SW 1271 (cell line): ENCODE measurements at places on chromosomes 3 and 15.
A peak's percentile ranks its signal among the peaks of the same experiment; 100 is the strongest.

DNA sequence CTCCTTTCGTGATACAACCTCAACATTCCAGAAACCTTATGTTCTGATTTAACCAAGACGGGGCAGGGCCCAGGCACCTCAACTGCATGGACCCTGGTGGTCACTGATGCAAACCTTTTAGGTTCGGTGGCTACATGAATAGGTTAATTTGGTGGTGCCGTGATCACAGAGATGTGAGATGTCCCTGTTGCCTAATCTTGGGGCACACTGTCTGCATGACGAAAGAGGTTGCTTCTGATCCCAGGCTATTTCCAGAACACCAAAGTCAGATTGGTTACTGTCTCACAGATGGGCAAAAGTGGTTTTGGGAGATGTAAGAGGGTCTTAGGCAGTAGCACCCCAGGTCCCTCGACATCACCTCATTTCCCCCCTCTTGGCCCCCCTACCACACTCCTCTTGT lies 4.0 kb upstream of the CCR1 start:
- no peak for DNase-seq

GRCh38 chr3:38164952-38165721 lies at the start of gene OXSR1:
TSS of gene OXSR1 (plus strand) at chr3:38165537. CDS start at chr3:38165877, 340 bp downstream.
- DNase-seq: peak; percentile 99

DNA sequence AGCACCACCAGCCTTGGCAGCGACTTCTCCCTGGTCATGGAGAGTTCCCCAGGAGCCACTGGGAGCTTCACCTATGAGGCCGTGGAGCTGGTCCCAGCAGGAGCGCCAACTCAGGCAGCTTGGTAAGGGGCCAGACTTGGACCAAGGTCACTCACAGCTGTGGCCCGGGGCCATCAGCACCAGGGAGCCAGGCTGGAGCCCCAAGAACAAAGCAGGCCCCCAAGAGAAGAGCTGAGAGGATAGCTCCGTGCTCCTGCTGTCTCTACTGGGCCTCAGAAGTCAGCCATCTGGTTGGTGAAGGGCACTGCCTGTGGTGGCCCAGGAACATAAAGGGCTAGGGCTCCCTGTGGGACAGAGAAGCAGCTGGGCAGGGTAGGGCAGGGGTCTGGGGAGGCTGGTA lies 14.7 kb upstream of the CPNE9 start:
- DNase-seq: no peak

GRCh38 chr3:187012609-187013051 lies 82.3 kb downstream of the ST6GAL1 start:
- DNase-seq: no peak

DNA sequence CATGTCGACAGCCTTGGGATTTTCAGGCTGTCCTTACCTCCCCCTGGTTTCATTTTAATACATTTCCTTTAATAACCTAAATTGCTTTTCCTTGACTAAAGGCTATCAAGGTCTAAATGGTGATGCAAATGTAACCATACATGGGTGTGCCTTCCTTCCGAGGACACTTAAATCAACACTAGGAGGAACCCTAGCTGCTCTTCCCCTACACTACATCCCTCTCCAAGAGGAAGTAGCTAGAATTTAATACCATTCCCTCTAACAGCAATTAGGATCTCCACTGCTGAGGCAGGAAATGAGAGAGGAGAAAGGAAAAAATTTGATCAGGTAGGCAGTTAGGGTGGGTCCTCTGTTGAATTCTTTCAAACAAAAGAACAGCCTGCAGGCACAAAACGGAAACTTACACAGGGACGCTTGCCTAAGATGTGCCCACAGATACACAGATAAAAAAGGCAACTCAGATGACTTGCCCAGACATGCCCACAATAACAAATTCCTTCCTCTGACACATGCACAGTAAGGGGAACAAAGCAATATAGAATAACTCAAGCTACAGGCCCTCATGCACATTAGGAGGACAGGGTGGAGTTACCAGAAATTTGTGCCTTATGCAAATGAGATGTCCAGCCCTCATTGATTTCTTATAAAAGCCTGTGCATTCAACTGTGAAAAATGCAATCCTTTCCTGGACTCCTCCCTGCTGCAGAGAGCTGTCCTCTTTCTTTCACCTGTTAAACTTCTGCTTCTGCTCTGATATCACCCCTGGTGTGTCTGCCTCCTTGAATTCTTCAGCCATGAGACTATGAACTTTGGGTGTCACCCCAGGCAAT lies 1024.4 kb upstream of the CADM2 start:
- DNase-seq: peak; percentile 47

DNA sequence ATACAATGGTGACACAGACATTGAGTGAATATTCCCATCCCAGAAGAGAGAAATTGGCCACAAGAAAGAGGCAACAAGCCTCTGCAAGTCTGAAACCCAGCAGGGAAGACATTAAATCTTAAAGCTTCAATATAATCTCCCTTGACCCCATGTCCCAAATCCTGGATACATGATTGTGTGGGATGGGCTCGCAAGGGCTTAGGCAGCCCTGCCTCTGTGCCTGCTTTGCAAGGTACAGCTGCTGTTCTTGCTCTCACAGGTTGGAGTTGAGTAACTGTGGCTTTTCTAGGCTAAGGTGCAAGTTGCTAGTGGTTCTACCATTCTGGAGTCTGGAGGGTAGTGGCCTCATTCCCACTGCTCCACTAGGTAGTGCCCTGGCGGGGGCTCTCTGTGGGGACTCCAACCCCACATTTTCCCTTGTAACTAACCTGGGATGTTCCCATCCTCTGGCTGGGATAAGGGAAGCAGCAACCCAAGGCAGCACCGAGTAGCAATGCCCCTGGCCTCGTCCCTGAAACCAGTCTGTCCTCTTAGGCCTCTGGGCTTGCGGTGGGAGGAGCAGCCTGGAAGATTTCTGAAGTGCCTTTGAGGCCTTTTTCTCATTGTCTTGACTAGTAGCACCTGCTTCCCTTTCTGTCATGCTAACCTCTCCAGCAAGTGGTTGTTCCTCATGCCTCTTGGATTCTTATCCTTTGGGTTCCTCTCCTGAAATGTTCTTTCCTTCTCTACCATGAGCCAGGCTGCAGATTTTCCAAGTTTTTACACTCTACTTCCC lies 90.0 kb downstream of the FAM174B start:
- no peak for DNase-seq

DNA sequence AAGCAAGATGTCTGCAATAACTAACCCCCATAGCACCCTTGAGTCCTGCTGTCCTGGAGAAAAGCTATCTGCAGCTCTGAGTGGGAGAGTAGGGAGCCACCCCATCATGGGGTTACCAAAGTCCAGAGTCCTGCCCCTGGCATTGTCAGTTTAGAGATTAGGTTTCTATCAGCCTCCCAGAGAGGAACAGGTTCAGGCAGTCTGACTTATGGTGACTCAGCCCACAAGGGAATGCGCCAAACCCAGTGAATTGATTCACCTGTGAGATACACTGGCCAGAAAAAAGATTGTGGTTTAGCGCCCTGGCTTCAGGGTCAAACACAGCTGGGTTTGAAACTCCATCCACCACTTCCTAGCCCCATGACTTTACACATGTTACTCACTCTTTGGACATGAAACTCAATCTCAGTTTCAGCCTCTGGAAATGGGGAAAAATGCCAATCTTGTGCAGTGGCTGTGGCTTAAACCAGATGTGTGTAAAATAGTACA lies 263.6 kb upstream of the HES1 start:
- DNase-seq: peak; percentile 92

DNA sequence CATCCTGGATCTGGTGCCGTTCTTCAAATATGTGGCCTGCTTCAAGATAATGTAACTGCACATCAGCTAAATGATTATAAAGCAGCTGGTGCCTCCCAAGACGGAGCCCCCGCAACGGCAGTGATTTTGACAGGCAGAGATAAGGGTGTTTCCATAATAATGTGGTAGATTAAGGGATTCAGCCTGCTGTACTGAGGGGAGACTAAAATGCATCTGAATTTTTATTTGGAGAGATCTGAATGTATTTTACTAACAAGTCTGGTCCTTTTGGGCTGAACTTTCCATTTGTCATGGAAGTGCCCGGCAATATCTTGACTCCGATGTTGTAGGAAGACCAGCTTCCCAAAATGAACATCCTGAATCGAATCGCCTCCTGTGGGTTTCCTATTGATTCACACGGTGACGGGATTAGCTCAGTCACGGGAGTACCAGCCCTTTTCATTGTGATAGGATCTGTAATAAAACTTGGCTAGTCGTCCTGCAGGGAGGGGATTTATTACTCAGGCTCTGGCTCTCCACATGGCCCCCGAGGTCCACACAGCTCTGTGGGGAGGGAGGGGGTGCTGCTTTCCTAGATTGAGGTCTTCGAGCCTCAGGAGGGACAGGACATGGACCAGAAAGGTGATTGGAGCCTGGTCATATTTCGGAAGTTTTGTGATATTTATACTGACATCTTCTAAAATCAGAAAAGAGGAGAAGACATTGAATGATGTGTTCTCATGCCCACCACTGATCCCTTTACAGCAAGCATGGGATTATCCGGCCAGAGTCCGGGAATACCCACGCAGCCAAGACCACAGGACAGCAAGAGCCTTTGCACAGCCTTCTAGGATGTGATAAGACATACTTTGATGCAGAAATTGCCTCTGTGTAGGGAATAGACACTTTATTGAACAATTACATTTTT lies 2.5 kb upstream of the PCSK6 start:
- DNase-seq: no peak

- peak; percentile 39 for DNase-seq
Observed at GRCh38 chr15:89912674-89913396, at the start of gene ARPIN. TSS of gene ARPIN (minus strand) at chr15:89912952. CDS start at chr15:89912835, 117 bp downstream.

- DNase-seq: peak; percentile 28
Observed at GRCh38 chr3:72938471-72939265, 50.8 kb downstream of the GXYLT2 start.

DNA sequence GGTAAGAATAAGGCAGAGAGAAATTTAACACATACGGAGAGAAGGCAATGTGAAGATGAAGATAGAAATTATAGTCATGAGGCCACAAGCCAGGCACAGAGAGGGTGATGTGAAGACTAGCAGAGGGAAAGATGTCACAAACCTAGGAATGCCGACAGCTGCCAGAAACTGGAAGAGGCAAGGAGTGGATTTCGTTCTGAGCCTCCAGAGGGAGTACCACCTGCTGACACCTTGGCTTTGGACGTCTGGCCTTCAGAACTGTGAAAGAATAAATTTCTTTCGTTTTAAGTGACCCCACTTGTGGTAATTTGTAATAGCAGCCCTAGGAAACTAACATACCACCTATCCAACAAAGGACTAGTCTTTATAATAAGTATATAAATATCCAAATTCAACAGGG lies 5.0 kb upstream of the SGO1 start:
- DNase-seq: no peak

DNA sequence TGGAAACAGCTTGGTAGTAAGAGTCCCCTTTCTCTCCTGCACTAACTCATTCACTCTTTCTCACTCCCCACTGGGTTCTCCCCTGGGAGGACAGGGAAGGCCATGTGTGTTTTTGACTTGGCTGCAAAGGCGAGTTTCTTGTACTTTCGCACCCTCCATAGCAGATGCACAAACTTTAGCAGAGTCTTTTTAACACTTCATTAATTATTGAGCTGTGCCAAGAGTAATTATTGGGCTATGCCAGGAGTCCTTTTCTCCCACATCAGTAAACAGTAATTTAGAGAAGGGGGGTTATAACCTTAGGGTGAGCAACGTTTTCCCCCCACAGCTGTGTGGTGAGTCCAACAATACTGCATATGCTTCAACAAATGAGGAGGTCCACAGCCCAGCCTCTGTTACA lies 224.4 kb upstream of the ATP11B start:
- DNase-seq: no peak

DNA sequence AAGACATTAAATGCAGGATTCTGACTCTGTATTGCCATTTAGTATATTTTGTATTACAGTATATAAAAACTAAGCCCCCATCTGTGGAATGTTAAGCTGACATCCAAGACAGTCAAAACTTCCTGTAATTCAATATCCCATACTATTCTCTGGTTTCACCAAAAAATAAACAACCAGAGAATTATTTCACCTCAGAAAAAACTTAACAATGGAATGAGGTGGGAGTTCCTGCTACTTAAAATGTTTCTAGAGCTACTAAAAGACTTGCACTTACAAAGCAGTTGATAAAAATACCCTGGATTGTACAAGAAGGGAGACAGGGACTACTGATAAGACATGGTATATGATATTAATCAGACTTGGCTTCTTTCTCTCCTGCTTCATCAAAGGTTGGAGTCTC lies 8.3 kb downstream of the ARL13B start:
- DNase-seq: no peak

DNA sequence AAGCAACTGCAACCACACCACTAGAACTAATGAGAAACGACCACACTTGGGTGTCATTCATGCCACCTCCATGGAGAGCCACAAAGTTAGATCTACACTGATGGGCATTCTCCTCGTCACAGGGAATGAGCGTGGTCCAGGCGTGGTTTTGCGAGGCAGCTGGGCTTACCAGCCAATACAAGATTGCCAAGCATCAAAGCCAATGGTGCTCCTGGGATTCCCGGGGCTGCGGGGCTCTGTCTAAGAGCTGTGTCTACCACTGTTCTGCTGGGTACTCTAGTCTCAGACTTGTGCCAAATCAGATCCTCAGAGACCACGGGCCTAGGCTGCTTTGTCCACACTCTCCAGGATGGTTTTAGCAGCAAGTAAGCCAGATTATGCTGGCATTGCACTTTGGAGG lies 43.8 kb downstream of the RAB6B start:
- DNase-seq: no peak

DNA sequence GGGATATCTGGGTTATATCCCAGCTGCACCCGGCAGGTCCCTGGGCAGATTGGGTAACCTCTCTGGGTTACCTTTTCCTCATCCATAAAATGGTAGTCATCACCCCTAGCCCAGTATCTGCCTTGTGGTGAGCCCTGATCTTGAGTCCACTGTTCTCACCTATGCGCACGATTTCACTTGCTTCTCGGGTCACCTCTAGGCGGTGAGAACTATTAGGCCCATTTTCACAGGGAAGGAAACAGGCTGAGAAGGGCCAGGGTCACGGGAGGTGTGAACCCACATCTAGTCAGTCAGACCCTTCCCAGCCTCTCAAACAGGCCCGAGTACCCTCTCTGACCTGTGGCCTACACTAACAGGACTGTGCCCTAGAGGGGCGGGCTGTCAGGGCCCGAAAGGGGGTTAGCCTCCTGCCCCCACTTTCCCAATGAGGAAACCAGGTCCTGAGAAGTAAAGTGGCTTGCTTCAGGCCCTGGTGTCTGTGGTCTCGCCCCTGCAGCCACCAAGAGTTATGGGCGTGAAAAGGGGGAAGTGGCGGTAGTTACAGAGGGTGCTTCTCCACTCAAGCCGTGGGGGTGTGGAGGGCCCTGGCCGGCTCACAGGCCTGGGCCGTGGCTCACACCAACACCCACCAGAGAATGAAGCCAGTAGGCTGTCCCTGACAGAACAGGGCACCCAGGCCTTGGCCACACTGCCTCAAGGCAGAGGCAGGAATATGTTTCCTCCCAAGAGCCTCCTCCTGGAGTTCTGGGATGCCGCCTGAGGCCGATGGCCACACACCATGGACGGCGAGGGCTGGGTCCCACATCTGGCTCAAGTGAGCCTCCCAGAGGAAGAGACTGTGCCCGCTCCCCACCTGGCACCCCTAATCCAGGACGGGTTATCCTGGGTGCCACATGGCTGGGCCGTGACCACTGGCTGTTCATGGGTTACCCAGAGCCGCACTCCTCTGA lies 19.5 kb downstream of the PSTPIP1 start:
- no peak for DNase-seq

DNA sequence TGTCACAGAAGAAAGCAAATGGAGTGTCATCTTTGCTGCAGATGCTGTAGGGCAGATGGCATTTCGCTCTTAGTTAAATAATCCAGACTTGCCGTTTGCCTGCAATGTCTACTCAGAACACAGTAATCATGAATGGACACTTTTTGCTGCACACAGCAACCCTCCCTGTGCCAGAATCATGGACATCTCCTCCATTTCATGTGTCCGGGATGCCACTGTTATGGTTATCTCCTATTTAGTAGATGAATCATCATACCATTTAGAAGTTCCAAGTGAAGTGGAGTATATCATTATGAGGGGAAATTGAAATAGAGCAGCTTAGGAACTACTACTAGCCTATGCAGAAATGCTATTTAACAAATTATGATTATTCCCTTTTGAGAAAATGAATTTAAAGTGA lies 118.5 kb downstream of the DUT start:
- no peak for DNase-seq
